Activated T-helper 1 cell treated with anti-CD3 and anti-CD28 coated beads, Interleukin-2, amount 50 U/mL, for 16 hours (primary cell): ENCODE measurements at places on chromosomes 1 and 21.
A peak's percentile ranks its signal among the peaks of the same experiment; 100 is the strongest.

GRCh38 chr21:14592296-14593000 lies 46.3 kb upstream of the SAMSN1 start:
- no peak for DNase-seq

DNA sequence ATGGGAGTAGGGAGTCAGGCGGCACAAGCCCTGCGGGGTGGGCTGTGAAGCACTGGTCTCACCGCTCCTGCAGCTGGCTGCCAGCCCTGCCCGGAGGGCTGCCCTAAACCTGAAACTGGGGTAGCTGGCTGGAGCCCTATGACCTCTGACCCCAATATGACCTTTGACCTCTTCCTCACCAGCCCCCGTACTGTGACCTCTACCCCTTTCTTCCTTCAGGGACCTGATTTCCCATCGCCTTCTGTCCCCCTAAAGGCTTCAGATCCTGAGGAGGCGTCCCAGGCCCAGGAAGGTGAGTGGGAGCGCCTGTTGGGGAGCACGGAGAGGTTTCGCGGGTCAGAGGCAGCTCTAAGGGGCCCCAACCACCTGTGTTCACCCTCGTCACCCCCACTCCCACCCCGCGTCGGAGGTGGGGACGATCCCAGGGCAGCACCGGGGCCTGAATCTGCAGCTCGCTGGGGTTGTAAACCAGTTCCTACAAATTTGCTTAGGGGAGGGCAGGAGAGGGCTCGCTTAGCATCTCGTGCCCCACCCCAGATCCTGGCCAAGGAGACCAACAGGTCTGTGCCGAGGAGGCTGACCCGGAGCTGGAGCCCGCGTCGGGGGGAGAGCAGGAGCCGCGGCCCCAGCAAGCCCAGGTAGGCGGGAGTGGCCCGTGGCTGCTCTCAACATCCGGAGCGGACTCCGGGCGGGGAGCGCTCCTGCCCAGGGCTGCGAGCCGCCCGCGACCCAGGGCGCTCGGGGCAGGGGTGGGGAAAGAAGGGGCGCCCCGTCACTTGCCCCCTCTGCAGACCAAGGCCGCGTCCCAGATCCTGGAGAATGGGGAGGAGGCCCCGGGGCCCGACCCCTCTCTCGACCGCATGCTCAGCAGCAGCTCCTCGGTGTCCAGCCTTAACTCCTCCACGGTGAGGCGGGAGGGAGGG lies 7.3 kb downstream of the SYTL1 start:
- no peak for DNase-seq

- DNase-seq, result no peak
These were observed 36.1 kb downstream of the BEND5 start for GRCh38 chr1:48740621-48741020.

DNA sequence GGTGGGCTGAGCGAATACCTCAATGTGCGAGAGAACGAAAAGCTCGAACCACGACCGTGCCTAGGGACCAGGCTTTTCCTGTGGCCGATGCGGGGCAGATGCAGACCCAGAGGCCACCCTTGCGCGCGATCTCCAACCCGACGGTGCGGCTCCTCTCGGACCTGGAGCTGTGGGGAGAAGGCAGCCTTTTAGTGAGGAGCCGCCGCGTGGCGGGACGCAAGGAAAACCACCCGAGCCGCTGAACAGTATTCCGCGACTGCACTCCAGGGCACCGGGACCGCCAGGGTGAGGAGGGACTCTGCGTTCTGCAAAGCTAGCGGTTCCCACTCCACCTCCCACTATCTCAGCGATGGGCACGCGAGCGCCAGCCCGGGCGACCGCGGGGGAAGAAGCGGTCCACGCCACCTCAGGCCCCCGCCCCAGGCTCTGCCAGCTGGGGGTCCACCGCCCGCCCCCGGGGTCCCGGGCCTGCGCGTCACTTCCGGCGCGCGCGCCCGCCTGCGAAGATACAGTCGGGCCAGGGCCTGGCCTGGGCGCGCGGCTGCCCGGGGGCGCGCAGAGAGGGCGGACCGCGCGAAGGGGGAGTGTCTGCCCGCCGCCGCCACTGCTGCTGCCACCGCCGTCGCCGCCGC lies 66.5 kb upstream of the PRKACB start:
- DNase-seq, result peak; percentile 30

DNA sequence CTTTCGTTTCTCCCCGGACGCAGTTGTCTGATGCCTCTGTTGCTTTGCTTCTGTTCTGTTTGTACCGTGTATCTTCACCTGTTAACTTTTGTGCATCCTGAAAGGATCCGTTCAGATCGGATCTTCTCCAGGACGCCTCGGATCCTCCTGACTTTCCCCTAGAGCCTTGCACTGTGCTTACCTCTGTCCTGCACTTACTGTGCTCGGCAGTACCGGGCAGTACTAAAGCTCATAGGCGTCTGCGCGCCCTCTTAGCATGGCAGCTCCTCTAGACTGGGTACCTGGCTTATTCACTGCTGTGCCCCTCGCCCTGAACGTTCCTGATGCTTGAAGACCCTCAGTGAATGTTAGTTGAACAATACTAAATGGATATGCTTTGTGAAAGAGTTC lies 934 bp downstream of the SCP2 start:
- DNase-seq, result no peak

DNA sequence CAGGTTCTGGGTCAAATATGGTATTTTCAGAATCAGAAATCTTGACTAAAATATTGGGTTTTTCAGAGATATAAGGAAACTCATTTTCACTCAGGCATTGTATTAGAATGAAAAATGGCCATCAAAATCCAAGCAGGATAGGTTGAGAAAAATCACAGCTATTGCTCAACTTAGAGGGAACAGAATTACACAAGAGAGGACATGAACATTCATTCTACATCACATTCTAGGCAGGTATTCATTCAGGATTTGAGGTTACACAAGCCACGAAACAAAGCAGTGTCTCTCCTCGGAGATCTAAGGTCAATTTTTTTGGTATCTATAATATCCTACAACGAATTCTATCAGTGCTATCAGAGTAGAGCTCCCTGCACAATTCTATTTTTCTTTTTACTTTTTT lies 163.6 kb upstream of the HP1BP3 start:
- no peak for DNase-seq

- no peak for DNase-seq
These were observed 323.6 kb downstream of the MRPL39 start for GRCh38 chr21:25283720-25284119.

DNA sequence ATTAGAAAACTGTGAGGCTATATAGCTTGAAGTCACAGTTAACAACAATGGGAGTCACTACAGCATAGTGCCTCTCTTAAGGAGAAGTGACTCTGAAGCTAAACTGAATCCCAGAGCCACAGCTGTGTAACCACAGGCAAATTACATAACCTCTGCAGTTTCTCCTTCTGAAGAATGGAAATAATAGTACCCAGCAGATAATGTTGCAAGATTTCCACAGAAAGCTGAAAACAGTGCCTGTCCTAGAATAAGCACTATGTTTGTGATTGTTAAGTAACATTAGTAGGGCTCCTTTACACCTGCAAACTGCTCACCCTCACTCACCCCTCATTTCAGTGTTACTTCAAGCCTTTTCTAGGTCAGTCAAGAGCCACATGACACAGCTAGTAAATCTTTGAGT lies 886.7 kb downstream of the PLA2G4A start:
- no peak for DNase-seq

GRCh38 chr1:42518908-42519307 lies 55.8 kb downstream of the CCDC30 start:
- no peak for DNase-seq

DNA sequence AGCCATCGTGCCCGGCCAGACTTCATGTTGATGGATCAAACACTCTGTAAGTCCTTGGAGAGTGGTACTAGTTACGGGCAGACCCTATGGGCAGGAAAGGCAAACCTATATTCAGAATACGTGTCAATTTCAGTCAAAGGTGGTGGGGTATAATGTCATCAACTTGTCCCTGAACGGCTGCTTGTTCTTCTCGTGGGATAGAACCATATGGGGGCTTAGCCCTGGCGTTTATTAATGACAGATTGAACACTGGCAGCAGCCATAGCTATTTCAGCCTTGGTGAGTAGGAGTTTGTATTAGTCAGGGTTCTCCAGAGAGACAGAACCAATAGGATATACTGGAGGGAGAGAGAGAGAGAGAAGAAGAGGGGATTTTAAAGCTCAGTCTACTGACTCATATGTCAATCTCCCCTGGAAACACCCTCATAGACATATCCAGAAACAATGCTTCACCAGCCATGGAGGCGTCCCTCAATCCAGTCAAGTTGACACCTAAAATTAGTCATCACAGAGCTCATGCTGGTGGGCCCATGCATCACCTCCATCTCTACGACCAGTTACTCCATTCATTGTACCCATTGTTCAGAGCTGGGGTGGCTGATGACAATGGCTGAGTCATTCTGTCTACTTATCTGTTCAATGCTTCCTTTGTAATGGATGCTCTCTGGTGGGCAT lies 16.1 kb upstream of the AQP10 start:
- no peak for DNase-seq

DNA sequence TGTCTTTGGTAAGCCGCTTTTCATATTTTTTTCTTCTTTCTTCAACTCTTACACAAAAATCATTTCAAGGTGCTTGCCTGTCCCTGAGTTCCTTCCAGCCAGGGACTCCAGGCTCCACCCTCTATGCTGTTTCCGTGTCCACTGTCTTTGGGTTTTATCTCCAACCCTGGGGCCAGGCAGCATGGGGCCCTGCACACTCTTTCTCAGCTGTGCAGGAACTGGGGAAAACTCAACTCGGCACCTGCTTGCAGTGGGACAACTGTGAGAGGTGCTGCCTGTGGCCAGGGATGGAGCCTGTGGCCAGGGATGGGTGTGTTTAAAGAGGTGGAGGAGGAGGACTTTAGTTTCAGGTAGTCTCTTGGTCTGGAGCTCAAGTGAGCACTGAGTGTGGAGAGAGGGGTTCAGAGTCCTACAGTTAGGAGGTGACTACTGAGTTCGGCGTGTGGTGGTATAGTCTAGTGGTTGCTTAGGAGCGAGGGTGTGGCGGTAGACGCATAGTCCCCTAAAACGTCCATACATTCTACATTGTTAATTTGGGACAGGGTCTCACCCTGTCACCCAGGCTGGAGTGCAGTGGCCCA lies 13.4 kb downstream of the TNFRSF8 start:
- no peak for DNase-seq

DNA sequence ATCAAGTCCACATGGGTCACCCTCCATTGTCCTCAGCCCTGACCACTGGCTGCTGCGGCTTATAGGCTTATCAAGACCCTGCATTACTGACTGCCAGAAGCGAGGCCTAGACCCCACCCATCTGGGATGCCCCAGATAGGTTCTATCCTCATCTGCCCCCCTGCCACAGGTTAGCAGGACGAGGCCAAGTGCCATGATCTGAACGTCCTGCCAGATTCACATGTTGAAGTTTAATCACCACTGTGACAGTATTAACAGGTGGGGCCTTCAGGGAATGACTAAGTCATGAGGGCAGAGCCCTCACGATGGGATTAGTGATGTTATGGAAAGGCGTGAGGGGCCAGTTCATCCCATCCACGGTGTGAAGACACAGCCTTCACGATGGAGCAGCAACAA lies 6.2 kb upstream of the CPLANE2 start:
- DNase-seq, result no peak

DNA sequence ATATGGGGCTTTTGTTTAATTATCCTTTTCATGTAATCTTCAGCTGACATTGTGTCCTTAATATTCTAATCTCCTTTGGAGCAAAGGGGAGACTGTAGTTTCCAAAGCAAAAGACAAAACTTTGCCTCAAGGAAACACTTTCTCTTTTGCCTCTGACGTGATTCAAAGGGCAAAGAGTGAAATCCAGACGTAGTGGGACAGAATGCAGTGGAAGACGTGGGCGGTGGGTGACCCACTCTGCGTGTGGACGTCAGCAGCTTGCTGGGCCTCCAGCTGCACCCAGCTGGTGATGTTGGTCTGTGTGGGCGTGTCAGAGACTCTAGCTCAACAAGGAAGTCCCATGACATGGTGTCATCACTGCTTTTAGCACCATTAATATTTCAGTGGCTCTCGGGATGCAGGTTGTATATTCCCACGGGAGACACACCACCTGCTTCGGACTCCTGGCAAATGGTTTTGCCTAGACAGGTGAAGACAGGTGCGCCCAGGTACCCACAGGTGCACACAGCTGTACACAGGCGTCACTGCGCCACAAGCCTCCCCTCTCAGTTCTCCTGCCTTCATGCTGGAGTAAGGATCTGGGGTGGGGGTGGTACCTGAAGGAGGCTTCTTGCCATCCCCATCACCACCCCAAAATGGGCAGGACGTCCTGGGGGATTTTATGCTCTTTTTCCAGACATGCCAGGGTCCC lies 292.1 kb upstream of the VAMP3 start:
- DNase-seq, result no peak

DNA sequence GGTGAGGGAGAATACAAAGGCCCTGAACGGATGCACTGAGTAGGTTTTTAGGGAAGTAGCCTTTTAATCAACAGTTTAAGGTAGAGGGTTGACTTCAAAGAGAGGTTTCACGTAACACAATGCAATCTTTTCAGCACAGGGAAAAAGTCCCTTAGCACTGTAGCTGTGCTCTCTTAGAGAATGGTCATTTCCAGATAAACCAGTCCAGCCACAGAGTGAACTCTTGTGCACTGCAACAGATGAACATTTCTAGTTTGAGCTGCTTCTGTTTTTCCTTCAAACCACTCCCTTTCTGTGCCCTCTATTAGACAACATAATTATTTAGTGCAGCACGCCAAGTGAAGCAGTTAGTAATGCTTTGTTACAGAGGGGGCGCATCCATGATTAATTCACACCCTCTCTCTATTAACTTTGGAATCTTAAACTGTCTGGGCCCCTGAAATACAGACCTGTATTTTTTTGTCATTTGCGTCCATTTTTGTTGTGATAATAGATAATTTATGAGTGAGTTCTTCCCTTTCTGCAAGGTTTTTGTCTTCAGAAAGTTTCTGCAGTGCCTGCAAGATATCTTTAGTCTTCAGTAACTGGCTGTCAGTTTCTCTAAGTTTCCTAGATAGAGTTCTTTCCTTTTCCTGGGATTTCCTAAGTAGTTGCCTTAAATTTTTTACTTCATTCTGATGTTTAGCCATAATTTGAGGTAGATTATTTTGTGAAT lies 22.9 kb downstream of the LCA5L start:
- no peak for DNase-seq

- no peak for DNase-seq
These were observed 10.1 kb upstream of the PADI1 start for GRCh38 chr1:17194615-17195528.

- DNase-seq, result no peak
These were observed 158.9 kb upstream of the COA6 start for GRCh38 chr1:234214129-234214910.

GRCh38 chr1:19169642-19170041 lies 40.4 kb downstream of the UBR4 start:
- DNase-seq, result no peak

- DNase-seq, result no peak
These were observed 838.2 kb upstream of the RGS18 start for GRCh38 chr1:191320062-191320461.

DNA sequence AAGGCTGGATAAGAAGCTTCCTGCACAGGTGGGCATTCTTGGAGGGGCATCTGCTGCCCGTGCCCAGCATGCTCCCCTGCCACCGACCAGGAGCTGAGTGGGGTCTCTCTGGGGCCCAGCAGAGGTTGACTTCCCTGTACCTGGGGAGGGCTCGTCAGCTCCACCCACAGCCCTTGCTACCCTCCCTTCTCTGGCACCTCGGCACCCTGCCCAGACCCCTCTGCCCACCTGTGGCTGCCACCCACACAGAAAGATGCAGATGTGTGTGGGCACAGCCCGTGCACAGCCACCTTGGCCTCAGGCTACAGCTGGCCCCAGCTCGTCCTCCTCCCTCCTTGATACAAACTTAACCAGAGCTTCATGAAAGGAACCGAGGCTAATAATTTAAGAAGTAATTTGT lies 241.2 kb upstream of the VAMP3 start:
- DNase-seq, result no peak

GRCh38 chr1:234851450-234852438 lies 241.8 kb upstream of the IRF2BP2 start:
- no peak for DNase-seq
